SIG-M5 (cell line): ENCODE measurements at places on chromosomes 5 and 9.

DNA sequence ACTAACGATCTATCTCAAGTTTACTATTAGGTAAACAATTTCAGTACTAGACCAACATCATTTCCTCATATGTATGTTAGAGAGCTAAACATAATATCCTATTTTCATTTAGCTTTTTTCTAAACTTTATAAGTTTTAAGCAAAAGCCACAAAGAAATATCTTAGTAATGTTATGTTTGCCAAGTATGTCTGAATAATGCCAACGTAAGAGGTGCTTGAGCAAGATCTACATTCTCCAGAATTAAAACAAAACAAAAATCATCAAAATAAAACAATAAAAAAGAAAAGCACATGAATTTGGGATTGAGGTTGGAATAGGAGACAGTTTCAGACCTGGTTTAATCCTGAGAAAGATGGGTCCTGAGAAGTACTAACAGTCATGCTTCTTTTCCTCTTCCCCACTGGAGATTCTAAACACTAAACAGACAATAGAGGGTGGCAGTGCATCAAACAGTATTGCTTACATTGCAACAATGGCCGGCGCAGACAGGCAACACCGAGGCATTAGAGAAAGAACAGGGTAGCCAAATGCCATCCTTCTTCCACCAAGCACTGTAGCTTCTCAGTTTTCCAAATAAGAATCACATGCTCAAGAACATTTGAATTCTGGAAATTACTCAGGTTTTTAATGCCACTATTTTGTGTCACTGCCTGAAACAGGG is 33.6 kb downstream of the CSNK1A1 start:
- DNase-seq, result no peak

- no peak for DNase-seq
Observed at GRCh38 chr5:132268769-132269551, 11.5 kb downstream of the PDLIM4 start.

- no peak for DNase-seq
Observed at GRCh38 chr9:86500667-86501435, 146.6 kb upstream of the TUT7 start.

GRCh38 chr9:121984726-121985402 is 108.2 kb downstream of the TTLL11 start:
- no peak for DNase-seq

DNA sequence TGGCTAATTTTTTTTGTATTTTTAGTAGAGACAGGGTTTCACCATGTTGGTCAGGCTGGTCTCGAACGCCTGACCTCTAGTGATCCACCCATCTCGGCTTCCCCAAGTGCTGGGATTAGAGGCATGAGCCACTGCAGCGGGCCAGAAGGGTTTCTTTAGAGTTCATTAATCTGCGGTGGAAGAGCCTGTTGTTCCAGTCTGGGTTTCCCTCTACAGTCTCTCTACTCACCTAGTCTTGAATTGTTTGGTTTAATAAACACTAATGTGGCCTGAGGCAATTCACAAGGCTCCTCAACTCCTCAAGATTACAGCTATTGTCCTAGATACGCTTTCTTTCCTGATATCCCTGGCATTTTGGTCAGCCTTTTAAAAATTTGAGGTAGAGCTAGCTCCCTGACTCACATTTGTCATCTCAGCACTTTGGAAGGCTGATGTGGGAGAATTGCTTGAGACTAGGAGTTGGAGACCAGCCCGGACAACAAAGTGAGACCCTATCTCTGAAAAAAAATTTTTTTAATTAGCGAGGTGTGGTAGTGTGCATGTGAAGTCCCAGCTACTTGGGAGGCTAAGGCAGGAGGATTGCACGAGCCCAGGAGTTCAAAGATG is 4.6 kb upstream of the SAR1B start:
- DNase-seq, result no peak

GRCh38 chr5:106489004-106489403 is 1181.7 kb downstream of the EFNA5 start:
- DNase-seq, result no peak

DNA sequence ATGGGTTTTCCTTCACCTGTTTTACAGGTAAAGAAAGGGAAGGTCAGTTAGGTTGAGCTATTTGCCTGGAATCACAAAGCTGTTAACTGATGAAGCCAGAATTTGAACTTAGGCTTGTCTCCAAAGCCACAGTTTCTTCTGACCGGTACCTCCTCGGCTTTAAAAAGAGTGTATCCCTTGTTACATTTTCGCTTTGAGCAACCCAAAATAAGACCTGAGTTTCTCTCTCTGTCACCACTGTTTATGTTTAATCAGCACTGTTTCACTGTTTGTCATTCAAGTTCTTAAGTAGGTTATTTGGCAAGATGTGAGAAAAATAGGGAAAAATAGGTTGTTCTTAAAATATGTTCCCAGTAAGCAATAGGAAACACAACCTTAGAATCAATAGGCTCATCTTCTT is 84.6 kb downstream of the VCAN start:
- DNase-seq, result no peak

- DNase-seq, result no peak
Observed at GRCh38 chr5:98679963-98680362, 93.5 kb upstream of the RGMB start.

DNA sequence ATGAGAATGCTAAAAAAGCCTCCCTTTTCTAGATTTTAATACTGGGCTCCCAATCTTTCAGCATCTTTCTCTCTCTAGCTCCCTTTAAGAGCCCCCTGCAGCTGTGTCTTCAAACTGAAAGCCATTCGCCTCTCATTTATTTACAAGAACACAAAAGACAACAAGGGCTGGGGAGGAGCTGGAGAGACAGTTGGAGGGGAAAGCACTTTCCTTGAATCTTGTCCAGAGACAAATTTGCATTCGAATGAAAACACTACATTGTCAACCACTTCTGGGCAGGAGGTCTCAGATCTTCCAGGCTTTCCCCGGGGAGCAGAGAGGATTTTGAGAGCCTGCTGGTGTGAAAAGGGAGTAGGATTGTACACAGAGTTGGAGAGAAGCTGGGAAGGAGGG is 518.3 kb downstream of the CTNND2 start:
- no peak for DNase-seq

GRCh38 chr9:32258482-32258881 is 126.0 kb upstream of the ACO1 start:
- no peak for DNase-seq

DNA sequence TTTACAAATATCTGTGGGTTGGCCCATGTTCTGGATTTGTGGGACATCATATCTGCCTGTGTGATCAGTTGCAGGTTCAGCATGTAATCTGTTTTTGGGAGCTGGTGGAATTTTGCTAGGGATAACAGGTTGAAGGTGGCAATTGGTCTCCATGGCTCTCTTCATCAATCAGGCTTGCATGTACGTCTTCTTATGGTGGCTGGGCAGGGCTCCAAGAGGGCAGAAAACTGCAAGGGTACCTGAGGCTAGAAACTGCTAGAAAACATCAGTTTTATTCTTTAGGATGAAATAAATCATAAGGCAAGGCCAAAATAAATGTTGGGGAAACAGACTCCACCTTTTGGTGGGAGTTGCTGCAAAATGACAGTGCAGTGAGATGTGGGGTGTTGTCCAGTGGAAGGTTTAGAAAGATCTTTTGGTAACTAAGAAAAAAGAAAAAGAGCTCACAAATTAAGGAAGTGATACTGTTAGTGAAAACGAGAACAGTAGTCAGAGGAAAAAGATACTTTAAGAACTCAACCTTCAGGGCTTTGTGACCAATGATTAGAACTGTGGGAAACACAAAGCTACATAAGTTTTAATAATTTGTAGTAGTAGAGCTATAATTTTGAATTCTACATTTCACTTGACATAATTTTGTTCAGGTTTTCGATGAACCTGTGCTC is 300.7 kb upstream of the IZUMO3 start:
- DNase-seq, result no peak

- no peak for DNase-seq
Observed at GRCh38 chr5:3004361-3005080, 253.0 kb upstream of the IRX2 start.

- DNase-seq, result no peak
Observed at GRCh38 chr9:70553707-70554673, 139.5 kb upstream of the KLF9 start.

DNA sequence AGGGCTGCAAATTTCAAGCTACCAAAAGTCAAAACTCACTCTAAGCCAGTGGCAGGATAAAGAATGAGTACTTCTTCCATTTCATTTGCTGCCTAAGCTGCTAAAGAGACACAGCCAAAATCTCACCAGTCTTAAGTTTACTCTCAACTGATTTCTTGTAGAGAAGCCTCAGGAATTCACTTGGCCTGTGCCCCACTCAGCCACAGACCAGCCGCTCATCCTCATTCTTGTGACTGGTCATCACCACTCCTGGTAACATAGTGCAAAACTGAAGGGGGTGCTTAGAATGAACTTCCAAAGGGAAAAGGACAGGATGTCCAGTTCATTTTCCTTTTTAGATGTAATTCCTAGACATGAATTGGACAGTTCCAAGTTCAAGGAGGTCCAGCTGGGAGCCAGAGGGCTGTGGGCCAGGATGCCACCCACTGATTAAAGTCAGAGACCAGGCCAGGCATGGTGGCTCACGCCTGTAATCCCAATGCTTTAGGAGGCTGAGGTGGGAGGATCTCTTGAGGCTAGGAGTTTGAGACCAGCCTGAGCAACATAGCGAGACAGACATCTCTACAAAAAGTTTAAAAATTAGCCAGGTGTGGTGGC is 72.7 kb upstream of the RANBP3L start:
- no peak for DNase-seq

DNA sequence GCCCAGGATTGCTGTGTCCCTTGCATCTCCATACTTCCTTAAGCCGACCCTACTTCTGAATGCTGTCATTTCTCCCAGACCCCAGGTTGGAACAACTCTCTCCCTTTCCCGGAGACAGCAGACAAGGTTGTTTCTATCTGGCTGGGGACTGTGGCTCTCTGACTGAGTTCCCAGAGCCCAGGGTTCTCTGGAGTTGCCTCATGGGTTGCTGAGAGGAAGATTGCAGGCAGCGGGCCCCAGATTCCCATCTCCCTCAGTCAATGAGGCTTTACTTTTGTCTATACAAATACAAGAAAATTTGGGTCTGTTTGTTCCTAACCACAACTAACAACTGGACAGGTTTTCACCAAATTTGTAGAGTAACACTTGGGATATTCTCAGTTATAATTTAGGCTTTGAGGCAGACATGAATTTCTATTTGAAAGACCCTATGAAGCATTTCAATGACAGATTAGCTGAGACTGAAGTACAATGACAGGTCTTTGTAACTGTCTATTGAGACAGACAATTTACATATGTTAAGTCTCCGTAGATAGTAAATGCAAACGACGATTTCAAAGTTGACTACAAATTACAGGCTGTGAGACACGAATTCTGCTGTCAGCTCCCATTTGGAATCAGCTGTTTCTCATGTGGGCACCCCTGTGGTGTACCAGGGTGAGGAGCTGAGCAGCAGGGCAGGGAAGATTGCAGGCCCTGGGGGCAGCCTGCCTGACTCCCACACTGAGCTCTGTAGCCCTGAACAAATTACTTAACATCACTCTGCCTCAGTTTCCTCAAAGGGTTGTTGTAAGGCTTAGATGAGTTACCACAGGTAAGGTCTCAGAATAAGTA is 107.5 kb downstream of the ATP10B start:
- DNase-seq, result no peak

GRCh38 chr5:123098767-123099513 is 9.9 kb downstream of the PRDM6 start:
- no peak for DNase-seq

GRCh38 chr9:36729906-36730305 is 157.2 kb downstream of the MELK start:
- DNase-seq, result no peak

DNA sequence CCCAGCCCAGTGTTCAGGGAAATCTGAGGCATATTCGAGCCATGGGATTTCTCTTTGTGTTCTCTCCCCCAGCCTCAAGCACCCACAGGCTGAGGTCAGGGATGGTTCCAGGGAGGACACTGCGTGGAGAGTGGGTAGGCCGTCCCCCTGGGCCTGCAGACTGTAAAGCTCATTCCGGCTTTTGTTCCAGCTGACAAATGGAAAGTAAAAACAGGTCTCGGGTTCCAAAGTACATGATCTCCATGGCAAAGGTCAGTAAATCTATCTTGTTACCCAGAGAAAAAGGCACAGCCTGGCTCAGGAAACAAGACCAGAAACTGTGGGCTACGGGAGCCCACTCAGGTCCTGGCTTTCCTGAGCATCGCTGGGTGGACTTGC is 116.2 kb downstream of the ROR2 start:
- DNase-seq, result no peak

DNA sequence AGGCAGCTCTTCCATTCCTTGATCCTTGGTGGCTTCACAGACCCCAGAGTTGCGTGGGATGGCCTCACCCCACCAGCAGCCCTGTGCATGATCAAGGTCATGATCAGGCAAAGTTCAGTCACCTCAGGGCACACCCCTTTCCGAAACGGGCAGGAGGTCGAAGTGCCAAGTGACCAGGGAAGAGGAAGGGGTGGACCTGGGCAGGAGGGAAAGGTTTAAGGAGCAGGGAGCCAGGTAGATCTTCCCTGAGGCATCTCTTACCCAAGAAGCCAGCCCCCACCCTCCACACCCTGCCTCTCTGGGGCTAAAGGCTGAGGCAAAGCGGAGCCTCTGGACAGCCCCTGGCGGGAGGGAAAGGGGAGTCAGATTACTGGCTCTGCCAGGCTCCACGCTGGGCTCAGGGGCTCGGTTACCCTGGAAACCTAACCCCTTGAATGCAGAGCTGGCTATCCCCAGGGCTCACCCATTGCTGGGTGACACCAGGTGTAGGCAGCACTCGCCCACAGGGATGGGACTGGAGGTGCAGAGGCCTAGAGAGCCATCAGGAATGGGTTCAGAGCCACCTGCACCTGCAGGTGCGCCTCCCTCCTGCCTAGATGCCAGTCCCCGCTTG is 3.6 kb downstream of the MGAT4B start:
- no peak for DNase-seq

DNA sequence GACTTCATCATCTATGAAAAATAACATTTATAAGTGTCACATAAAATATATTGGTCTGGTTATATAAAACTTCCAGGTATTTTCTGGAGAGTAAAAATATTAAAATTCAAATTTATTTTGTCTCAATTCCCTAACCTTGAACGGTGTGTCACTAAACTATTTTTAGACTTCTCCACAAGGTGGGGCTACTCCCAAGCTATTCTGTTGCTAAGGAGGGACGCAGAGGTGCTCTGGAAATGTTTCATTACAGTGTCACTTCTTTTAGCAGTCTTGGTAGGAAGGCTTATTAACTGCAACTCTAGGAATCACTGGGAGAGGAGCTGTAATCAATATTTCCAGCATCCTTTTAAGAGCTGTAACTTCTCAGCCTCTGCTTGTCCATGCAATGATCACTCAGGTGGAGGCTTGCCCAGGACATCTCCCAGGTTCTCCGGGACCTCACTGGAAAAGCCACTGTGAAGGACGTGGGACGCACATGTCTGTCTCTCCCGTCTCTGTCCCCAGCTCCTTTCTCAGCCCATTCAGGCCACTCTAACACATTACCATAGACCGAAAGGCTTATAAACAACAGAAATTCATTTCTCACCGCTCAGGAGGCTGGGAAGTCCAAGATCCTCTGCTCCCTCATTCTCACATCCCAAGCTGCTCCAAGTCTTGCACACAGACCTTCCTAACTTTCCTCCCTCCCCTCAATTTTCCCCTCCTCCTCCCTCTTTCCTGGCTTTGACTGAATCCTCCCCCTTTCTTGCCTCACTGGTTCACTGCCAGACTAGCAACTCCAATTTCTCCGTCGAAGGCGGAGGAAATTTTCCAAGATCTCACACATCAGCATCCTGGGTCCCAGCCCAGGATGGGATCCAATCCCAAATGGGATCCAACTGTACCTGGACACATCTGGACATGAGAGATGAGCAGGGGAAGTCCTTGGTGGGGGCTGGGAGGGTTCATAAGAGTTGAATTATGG is 32.7 kb upstream of the DNAH5 start:
- DNase-seq, result no peak

GRCh38 chr5:108548684-108549596 is 167.0 kb upstream of the FBXL17 start:
- no peak for DNase-seq
